ENCODE measurements at places on chromosomes 11 and 22.

DNA sequence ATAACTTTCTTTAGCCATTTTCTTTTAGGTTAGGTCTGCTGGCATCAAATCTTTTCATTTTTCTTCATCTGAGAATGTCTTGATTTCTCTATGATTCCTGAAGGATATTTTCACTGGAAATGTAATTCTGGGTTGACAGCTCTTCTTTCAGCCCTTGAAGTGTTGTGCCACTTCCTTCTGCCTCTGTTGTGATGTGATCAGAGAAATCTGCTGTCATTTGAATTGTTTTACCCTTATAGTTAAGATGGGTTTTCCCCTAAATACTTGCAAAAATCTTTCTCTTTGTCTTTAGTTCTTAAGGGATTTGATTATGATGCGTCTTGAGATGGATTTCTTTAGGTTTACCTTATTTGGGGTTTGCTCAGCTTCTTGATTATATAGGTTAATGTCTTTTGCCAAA, 23.0 kb downstream of the USP47 start:
- no peak for DNase-seq

GRCh38 chr11:60513496-60514460, 1.4 kb upstream of the MS4A13 start:
- DNase-seq = no peak

DNA sequence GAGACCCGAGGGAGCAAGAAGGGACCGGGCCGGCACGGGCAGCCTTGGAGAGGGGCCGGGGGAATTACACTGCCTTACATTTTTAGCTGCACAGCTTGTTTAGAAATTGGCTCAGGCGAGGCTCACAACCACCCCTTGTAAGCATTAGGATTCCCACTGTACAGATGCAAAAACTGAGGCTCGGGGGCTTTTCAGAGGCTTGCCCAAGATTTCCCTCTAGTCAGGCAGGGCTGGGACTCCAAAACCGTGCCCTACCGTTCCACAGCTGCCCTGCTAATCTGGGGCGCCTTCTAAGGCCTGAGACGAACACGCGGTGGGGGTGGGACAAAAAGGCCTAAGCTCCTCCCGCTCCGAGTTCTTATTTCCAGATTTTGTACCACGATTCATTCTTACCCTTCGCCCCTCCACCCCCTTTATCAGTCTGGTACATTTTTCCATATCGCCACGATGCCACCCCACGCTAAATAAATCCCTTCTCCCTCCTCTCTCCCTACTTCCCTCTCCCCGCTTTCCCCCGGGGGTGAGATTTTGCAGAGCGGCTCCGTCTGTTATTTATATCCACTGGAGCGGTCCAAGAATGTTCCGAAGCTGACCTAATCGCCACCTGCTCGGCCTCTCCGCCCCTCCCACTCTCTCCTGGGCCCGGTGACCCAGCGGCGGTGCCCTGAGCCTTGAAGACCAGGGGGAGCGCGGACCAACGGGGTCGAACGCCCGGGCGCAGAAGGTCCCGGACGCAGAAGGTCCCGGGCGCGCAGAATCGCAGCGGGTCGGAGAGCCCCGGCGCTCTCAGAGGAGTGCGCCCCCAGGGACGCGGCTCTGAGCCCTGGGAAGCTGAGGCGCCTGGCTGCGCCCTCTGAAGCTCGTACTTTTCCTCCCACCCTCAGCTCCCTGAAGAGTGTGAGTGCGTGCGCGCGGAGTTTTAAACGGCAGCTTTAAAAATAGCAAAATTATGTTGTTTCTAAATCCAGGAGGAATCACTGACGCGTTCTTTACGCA, 764 bp upstream of the PACSIN3 start:
- DNase-seq = no peak

DNA sequence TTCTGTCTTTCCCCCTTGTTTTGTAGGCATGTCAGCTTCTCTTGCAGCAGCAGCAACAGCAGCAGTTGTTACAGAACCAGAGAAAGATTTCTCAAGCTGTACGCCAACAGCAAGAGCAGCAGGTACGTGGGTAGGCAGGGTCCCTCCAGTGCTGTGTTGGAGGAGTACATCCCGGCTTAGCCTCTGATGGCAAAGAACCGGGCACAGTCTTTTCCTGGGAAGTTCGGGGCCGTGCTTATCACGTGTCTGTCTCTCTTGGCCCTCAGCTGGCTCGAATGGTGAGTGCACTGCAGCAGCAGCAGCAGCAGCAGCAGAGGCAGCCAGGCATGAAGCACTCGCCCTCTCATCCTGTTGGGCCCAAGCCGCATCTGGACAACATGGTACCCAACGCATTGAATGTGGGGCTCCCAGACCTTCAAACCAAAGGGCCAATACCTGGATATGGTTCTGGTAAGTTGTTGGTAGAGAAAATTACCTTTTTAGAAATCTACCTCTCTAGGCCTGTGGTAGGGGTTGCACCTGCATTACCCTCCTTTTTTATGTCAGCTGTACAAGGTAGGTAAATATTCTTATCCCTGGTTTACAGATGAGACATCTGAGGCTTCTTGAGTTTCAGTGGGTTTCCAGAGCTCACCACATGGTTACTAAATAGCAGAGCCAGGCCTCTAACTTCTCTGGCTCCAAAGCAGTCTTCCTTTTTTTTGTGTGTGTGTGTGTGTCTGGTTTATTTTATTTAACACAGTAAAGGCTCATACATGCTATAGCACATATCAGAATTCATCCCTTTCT, 45.2 kb upstream of the ADSL start:
- no peak for DNase-seq

- DNase-seq = peak; percentile 53
Measured at GRCh38 chr11:94653561-94653960, 86.4 kb downstream of the PIWIL4 start.

- no peak for DNase-seq
Measured at GRCh38 chr11:64320556-64320955, 2.6 kb downstream of the PRDX5 start.

GRCh38 chr11:33259869-33260268, 2.7 kb downstream of the HIPK3 start:
- no peak for DNase-seq

GRCh38 chr11:57358543-57358961, 20.4 kb downstream of the P2RX3 start:
- DNase-seq = no peak

DNA sequence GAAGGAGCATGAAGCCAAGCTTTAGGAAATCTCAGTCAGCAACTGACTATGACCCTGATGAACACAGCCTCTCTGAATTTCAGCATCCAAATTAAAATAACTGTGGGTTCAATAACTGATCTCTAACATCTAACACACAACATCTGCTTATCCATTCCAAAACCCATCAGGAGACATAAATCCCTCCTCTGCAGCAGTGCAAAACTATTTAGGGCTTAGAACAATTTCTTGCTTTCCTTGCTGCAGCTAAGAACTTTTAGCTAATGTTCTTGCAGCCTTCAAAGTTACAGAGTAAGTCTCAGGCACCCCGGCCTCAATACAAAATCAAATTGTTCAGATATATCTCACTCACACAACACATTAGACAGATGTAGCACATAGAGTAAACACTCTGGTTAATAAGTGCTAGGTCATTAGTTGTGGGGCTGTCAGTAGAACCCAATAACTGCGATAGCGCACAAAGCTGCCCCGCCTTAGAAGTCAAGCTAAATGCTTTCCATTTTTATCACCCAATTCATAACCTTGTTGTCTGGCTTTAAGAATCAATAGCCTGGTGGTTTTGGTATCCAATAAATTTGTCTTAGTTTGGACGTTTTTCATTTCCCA, 139.6 kb downstream of the LARGE1 start:
- DNase-seq = no peak

DNA sequence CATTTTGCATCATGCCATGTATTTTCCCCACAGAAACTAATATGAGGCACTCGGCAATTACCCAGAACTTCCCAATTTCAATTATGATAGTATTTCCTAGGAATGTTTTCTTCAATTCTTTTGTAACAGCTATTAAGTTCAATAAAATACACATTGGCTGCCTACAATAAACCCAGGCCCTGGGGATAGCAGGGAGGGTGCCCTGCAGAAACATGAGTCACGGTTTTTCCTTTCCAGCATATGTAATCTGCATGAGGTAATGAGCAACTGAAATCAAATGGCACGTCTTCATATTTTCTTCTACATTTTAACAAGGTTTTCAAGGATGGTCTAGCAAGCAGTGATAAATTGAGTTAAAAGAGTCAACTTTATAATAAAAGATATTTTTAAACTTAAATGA, 32.0 kb downstream of the GUCY1A2 start:
- DNase-seq = no peak

DNA sequence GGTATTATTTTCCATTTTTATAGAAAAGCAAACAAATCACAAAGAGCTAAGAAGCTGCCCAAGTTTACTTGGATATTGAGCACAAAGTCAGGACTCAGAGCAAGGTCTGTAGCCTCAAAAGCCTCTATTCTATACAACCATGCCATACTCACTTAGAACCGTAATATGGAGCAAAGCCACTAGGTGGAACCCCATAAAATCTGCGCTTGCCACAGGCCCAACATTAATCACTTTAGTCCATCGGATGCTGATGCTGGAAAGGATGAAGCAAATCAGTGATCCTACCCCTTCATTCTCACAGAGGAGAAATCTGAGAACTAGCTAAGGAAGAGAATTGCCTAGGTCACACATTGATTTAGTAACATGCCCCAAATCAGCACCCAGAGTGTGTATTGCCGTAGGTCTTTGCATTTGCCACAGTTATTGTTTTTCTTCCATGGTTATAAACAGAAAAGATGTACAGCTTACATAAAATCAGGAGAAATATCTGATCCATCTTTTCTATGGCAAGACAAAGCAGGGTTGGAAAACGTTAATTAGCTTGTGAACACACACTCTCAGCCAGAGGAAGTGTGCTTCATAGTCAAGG, 56.7 kb upstream of the RAB38 start:
- no peak for DNase-seq

DNA sequence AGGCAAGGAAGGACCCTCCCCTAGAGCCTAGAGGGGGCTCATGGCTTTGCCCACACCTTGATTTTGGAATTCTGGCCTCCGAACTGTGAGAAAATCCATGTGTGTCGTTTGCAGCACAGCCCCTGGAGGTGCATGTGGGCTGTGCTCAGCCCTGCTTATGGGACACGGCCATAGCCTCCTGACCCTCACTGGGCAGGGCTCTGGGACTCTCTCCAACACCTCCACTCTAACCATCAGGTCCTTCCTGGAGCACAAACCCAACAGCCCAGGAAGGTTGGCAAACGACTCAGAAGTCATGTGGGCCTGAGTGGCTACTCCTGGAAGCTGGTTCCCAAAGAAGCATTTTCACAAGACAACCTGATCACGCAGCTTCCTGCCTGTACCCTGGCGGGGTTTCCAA, 144.1 kb downstream of the CTTN start:
- DNase-seq = no peak

DNA sequence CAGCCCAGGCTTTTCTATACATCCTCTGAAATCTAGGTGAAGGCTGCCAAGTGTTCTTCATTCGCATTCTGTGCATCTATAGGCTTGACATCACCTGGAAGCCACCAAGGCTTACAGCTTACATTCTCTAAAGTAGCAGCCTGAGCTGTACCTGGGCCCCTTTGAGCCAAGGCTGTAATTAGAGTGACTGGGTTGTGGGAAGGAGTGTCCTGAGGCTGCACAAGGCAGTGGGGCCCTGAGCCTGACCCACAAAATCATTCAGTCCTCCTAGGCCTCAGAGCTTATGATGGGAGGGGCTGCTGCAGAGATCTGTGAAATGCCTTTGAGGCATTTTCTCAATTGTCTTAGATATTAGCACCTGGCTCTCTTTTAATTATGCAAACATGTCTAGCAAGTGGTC, 33.0 kb upstream of the RDX start:
- no peak for DNase-seq

- DNase-seq = no peak
Measured at GRCh38 chr22:20026204-20026908, 5.4 kb downstream of the TANGO2 start.

DNA sequence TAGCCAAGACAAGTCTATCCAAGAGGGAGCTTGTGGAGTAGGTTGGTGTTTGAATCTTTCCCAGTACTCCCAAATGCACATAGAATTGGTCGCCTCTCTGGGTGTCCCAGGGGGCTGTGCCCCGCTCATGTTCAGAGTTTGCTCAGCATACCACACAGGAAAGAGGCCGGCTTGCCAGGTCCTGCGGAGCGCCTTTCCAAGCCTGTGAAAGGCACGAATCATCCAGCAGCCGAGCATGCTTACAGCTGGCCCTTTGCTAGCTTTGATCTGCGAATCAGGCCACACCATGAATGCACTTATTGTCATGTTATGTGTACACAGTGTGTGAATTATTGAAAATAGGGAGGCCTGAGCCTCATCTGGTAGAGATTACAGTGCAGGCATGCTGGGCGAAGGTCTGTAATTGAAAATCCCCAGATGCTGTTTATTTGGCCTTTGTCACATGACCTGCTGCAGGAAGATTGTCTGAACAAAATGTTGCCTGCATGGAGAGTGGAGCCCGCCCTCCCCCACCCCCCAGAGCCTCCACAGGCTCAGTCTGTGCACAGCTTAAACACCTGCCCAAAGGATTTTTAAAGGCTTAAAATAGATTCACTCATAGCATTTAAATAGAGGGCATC, 163.3 kb upstream of the RASSF10 start:
- DNase-seq = no peak

- no peak for DNase-seq
Measured at GRCh38 chr11:125329786-125330185, 165.2 kb downstream of the PKNOX2 start.

DNA sequence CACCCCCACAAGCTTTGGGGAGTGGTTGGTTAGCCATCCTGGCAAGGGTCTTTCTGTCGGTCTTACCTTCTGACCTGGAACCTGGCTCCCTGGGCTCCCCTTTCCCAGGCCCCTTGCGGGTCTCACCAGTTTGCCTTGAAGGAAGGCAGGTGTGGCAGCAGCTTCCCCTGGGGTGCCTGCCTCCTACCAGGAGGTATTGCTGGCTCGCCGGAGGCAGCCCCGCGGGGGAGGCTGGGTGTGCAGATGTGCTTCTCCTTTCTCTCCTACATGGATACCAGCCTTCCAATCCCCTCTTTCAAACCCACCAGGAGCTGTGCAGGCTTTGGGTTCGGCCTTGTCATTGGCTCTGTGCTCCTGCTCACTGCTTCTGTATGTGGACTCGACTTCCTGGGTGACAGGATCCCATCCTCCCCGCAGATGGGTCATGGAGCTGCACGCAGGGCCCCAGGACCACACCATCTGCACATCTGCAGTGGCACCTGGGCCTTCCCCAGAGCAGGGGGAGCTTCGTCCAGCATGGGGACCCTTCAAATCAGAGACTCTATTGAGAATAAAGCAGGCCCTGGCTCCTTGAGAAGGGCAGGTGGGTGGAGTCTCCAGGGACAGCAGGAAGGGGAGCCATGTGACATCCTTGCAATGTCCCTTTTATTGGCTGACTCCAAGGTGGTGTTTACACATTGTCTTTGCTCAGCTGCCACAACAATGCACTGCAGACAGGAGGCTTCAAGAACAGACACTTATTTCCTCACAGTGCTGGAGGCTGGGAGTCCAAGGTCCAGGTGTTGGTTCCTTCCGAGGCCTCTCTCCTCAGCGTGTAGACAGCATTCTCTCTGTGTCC, 592.0 kb downstream of the BRD1 start:
- DNase-seq = peak; percentile 66

DNA sequence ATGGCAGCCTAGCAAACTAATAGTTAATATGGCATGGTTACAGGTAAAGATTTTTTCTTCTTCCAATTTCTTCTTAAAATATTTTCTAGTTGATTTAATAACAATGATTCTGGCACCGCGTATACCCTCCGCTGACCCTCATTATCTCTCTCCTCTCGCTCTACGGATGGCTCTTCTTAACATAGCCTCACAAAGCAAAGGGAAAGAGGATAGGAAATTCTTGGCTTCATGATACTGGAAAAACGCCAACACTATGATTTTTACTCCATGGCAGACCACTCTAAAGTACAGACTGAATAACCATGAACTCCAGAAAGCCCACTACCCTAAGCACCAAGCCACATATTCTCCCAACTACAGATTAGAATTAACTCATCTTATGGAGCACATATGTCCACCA, 6.1 kb downstream of the PI4KA start:
- DNase-seq = no peak

Measured in osteocyte (in vitro differentiated cells).